ENCODE measurements at places on chromosomes 7 and 10.

GRCh38 chr10:29798921-29799690 lies 164.3 kb upstream of the SVIL start:
- no peak for DNase-seq

GRCh38 chr10:7243873-7244272 lies 167.0 kb downstream of the SFMBT2 start:
- DNase-seq, result no peak

DNA sequence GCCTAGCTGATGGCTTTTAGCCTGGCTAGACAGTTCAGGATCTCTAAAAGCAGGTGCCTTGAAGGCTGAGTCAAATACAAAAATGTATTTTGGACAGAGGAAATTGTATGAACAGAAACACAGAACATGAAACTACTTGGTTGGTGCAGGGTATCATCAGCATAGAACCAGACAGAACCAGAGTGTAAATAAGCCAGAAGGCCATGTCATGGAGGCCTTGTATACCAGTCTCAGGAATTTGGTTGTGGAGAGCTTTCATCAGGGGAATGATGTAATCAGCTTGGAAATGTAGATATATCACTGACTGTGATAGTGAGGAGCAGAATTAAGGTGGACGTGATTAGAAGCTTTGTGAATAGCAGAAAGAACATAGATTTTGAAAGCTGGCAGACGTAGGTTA lies 82.9 kb downstream of the CFTR start:
- DNase-seq, result no peak

- no peak for DNase-seq
Measured at GRCh38 chr10:93758891-93759410, 1.2 kb downstream of the LGI1 start.

DNA sequence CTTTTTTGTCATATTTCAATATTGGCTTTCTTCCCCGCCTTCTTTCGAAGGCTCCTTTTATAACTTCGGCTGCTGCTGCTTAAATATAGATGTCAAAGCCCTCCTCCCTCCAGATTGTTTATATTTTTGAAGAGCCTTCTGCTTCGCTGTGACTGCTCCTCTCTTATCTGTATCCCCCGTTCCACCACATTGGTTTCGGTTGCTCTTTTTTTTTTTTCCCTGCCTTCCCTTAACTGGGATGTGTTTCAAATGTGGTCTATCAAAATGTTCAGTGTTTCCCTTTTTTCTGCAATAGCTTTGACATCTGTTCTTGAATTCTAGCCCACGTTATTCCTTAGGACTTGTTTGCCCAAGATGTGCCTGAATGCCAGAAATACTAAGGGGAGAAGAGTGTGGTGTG lies 96.4 kb downstream of the CUX1 start:
- DNase-seq, result no peak

DNA sequence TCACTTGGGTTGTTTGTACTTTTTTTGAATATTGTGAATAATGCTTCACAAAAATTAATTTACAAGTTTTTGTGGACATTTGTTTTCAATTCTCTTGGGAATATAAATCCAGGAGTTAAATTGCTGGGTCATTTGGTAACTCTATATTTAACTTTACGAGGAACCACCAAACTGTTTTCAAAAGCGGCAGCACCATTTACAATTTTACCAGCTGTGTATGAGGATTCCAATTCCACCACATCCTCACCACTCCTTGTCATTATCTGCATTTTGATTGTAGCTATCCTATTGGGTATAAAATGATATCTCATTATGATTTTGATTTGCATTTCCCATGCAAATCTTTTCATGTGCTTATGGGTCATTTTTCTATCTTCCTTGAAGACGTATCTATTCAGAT lies 4.0 kb upstream of the NUDT13 start:
- no peak for DNase-seq

GRCh38 chr10:133252223-133252552 lies 14.5 kb downstream of the VENTX start:
- no peak for DNase-seq

DNA sequence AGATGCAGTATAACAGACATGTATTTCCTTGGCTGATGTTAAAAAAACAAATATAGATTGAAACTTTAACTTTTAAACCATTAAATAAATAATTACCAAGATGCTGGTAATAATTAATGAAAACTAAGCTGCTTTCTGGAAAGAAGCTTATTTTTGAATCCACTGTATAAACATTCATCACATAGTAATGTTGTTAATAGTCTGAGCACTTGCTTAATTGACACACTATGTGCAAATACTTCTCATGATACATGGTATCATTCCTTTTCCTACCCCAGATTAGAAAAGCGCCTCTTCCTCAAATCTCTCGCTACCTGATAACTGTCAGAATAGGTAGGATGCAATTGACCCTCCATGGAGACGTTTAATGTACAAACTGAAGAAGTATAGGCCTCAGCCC lies 15.0 kb upstream of the COL28A1 start:
- no peak for DNase-seq

DNA sequence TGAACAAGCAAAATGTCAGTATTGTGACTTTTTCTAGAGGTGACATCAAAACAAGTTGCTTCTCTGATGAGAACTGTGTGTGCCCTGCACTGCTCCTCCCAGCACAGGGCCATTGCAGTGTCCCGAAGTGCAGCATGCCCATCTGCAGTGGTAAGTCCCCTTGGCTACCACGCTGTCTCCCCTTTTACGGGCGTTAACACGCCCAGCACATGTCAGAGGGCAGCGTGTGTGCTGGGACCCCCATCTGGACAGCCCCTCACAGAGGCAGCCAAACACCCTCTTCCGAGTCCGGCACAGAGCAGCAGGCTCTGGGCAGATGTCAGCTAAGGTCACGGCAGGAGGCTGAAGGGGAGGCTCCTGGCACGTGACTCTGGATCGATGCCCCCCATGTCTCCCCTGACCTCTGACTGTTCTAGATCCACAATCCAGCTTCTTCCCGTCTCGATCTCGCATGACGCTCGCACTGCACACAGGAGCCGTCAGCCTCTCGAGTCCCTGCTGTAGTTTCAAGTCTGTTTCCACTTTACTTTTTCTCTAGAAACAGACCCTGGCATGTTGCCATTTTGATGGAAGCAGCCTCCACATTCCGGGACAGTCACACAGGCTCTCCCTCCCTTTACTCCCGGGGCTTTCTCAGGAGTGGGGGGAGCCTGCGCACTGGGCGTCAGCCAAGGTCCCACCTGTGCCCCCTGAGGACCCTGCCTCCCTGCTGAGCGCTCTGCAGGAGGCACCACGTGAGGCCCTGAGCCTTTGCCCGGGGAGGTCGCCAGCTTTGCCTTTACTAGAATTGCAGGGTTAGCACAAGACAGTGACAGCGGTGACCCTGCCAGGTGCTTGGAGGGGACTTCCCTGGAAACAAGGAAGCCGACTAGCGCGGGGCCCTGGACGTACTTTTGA lies 133.8 kb downstream of the TCERG1L start:
- no peak for DNase-seq

DNA sequence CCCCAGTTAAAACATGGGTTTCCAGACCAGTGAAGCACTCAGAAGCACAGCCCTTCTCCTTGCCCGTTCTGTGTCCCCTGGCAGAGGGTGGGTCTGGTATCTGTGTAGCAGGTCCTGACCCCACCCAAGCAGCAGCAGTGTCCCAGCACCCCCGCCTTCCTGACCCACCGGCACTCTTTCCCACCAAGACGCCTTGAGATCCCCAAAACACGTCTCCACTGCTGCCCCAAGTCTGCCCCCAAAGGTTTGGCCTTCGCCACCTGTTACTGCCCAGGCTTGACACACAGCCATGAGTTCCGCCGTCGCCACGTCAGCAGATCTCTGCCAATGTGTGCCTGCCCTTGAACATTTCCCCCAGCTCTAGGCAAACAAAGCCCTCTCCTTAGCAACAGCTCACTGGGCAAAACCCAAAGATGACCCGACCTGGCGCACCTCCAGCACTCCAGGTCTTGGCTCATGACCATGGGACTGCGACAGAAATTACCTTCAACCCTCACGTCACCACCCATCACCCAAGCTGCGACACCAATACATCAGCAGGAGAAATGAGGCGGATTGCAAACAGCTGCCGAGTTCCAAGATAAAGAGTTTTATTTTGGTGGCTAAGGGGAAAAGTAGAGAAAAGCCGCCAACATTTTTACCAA lies 75.6 kb downstream of the CTBP2 start:
- no peak for DNase-seq

GRCh38 chr7:137609500-137609899 lies 237.3 kb downstream of the DGKI start:
- DNase-seq, result no peak

- DNase-seq, result no peak
Measured at GRCh38 chr7:6623589-6624245, 8.3 kb downstream of the ZNF853 start.

DNA sequence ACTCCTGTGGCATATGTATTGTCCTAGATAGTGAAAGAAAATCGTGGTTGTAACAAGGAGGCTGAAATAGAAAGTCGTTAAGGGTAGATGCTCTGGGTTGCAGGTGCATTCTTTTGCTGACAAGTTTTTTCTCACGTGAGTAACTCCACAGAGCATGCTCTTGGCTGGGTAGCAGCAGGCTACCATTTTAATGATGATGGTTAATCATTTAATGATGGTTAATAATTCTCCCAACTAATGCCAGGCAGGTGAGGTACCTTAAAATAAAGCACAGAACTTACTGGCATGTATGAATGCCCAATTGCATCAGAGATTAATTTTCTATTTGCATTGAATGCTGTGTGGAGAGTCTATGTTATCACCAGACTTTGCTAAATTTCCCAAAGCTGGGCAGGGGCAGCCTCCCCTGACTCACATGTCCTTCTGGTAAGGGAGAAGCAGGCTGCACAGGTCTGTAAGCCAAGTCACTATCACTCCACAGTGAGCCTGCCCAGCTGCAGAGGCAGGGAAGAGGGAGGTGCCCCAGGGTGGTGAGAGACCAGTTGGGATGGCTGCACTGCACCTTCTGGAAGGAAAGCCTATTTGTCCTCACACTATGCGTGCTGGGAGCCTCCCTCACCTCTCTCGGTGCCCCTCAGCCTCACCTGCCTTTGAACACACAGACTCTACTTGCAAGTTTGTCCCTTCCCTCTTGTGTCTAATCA lies 287.0 kb upstream of the IGFBP3 start:
- no peak for DNase-seq

GRCh38 chr7:126223729-126224128 lies 1029.0 kb downstream of the GRM8 start:
- DNase-seq, result no peak

DNA sequence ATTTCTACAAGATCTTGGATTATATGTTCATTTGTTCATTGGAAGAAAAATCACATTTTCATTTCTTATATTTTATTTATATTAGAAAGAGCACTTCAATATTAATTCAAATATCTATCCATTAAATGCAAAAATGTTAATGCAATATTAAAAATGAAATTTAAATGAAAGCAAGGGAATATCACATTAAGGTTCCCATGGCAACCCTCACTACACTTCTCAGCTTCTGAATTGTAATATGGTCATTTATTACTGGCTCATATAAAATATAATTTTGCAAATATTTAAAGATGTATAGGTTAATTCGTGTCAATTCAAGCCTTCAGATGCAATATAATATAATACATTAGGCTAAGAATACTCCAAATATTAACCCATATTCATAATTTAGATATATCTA lies 38.8 kb downstream of the XRCC2 start:
- no peak for DNase-seq

DNA sequence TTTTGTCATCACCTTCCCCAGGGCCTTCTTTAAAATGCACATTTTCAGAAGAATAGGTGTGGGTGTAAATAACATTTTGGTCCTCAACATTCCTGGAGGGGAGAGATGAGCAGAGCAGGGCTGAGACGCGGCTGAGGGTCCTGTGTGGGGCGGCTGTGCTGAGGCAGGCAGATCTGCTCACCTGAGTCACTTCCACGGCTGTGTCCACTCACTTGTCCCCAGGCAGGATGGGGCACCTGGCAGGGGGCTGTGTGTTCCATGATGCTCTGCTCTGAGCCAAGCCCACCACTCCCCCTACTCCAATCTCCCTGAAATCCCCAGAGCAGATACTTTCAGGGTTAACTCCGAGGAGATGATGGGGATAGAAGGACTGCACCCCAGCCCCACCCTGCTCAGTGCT lies 93.8 kb downstream of the GLRX3 start:
- no peak for DNase-seq

DNA sequence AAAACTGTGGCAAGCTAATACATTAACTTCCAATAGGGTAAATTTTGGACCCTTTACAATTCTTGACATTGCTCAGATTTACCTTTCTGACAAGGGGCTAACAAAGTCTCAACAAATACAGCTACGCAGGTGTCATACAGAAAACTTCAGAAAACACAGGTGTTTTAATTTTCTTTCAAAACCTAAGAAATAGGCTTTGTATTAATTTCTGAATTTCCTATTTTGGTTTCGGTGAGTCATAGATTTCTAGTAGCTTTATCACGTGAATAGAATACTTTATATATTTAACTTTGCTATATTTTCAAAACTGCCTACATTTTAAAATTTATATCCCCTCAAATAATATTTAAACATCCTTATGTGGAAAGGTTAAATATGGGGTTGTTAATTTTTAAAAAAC lies 215.3 kb downstream of the DGKB start:
- no peak for DNase-seq

GRCh38 chr7:24836084-24836483 lies 78.8 kb upstream of the GSDME start:
- DNase-seq, result no peak

DNA sequence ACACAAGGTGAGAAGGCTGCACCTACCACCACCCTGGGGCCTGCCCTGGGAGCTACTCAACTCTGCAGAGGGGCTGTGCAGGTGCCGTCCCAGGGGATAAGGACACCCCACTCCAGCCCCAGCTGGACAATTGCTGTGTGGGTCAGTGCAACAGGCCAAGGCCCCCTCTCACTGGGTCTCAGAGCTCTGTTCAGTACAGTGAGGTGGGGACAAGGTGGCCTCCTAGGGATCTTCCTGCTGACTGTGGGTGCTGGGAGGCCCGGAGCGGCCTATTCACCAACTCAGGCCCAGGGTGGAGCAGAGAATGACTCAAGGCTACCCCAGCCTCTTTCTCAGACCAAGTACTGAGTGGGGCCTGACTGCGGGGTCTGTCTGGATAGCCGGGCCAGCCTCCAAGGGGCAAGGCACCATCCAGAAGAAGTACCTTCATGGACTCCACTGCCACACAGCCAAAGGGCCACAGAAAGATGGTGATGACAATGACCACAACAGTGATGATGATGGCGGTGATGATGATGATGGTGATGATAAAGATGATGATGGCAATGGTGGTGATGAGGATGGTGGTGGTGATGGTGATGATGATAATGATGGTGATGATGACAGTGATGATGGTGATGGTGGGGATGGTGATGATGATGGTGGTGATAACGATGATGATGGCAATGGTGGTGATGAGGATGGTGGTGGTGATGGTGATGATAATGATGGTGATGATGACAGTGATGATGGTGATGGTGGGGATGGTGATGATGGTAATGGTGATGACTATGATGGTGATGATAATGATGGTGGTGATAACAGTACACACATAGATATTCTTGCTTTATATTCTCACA lies 59.8 kb upstream of the DNAAF5 start:
- no peak for DNase-seq

GRCh38 chr10:3790272-3790671 lies 5.3 kb upstream of the KLF6 start:
- no peak for DNase-seq

Measured in AG09309 (cell line).